Small intestine (tissue), 16 donors: ENCODE measurements at places on chromosomes 13 and 19. TPM values are rescaled to one million over a fixed set of nuclear protein-coding genes. Genes with fewer than 3 reads are reported as not detected.

DNA sequence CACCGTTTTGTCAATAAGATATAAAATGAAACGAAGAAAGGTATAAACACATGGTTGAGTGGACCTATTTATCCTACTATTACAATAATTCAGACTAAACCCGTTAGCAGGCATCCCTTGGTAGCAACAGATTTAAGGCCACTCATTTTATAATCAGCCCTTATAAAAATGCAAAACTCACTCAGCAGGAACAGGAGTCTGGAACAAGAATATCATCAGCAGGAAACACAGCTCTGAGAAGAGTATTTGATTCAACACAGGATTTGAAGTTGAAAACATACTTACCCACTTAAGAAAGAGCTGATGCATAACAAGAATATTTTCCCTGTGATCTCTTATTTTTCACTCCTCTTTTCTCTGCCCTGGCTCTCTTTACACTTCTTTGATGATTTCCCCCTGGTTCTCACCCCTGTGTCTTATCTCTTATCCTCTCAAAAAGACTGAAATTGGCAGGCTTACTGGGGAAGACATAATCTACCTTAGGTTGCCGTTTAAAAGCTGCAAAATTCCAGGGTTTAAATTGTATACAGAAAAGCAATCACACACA, 1722.7 kb downstream of the SLITRK5 start:
- DNase-seq, result no peak
- H3K27me3 ChIP-seq, result no peaks in the 10 kb centered on the region
- H3K27ac ChIP-seq, result no peak overlapping the region
- no peaks in the 10 kb centered on the region for H3K4me1 ChIP-seq

- no peaks in the 10 kb centered on the region for H3K27me3 ChIP-seq
- no peak overlapping the region for H3K4me3 ChIP-seq
- peaks cover 2% of the 10 kb centered on the region for H3K4me1 ChIP-seq
- no peak for DNase-seq
- no peak overlapping the region for H3K27ac ChIP-seq
- no peaks in the 10 kb centered on the region for H3K36me3 ChIP-seq
Measured at GRCh38 chr13:73242515-73243015, 183.8 kb downstream of the KLF5 start.

The ZNF93 gene
- polyA plus RNA-seq, result 1.1 TPM

The SPART gene
- 11.1 TPM for polyA plus RNA-seq

DNA sequence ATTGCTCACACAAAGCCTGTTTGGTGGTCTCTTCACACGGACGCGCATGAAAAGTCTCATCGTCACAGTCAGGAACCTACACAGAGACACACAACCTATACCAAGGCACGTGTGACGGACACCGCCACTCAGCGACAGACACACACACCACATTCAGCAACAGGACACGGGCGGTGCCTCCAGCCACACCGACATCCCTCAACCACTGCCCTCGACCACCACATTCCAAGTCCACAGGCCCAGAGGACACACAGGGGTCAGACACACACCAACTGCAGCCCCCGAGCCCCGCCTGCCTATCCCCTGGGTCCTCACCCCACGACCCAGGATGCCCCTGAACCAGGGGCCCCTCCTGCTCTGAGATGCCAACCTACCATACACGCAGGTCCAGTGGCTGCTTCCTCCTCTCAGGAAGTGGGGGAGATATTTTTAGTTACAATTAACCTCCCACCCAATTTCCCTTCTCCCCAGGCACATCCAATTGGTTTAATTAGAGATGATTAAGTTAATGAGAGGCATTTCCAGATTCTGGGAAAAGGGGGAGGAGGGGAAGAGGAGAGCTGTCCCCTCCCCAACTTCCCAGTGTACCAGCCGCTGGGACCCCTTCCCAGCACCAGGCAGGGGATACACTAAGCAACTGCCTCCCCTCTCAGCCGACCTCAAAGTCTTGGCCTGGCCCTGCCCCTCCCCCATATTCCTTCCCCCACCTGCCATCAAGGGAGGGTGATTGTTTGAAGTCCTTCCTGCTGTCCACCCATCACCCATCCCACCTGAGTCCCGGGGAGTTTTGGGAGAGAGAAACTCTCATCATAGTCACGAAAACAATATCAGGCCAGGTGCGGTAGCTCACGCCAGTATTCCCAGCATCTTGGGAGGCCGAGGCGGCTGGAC, 20.4 kb downstream of the MEIS3 start:
- H3K4me3 ChIP-seq, result no peak overlapping the region
- no peak for DNase-seq
- H3K36me3 ChIP-seq, result no peaks in the 10 kb centered on the region
- H3K27ac ChIP-seq, result no peak overlapping the region
- no peaks in the 10 kb centered on the region for H3K27me3 ChIP-seq
- H3K4me1 ChIP-seq, result no peaks in the 10 kb centered on the region

- H3K36me3 ChIP-seq, result no peaks in the 10 kb centered on the region
- no peaks in the 10 kb centered on the region for H3K27me3 ChIP-seq
- no peak overlapping the region for H3K27ac ChIP-seq
- H3K4me3 ChIP-seq, result no peak overlapping the region
- H3K4me1 ChIP-seq, result peaks cover 10% of the 10 kb centered on the region
- DNase-seq, result no peak
Measured at GRCh38 chr13:31891472-31891871, 140.1 kb upstream of the FRY start.

DNA sequence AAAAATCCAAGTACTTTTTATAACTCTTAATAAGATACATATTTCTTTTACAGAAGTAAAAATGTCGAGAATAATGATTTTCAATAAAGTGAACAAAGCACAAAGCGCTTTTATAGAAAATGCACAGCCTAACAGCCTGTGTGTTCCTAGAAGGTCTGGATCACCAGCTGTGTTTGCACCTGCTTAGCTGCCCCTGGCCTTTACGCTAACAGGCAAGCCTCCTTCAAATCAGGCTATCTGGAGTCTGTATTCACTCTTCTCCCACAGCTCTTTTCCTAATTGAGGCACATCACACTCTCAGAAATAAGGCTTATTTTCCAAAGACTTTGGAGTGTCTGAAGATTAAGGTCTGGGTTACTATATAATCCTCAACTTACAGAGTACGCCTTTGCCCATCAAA, 183.1 kb downstream of the LHFPL6 start:
- no peak for DNase-seq
- no peak overlapping the region for H3K4me3 ChIP-seq
- no peaks in the 10 kb centered on the region for H3K27me3 ChIP-seq
- H3K36me3 ChIP-seq, result no peaks in the 10 kb centered on the region
- H3K27ac ChIP-seq, result no peak overlapping the region

The KLK1 gene
- polyA plus RNA-seq, result 14.1 TPM

The C19orf85 gene
- not detected for polyA plus RNA-seq

DNA sequence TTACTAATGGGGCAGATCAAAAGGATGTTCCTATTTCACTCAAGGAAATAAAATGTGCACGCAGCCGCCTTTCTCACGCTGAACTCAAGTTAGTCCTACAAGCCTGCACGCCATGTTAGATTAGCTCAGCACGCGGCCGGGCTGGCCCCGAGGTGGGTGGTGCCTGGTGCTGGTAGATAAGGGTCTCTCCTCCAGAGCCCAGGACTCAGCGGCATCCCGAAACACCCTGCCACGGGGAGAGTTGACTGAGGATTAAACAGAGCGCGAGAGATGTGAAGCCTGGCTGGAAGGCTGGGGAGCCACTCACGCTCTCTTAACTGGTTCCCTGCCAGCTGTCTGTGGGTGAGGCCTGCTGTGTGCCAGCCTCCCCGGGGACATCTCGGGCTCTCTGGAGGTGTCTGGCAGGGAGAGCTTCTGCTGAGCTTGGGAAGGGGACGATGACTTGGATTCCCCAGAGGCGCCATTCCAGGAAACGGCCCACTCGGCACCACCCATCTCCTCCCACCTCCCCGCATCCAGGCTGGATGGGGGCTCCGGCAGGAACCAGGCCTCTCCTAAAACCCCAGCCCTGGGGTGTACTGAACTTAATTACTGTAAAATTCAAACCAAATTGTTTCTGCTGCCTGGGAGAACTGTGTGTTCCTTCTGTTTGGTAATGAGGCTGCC, 122.2 kb downstream of the KDM4B start:
- H3K27me3 ChIP-seq, result no peaks in the 10 kb centered on the region
- no peak for DNase-seq
- H3K36me3 ChIP-seq, result no peaks in the 10 kb centered on the region
- no peaks in the 10 kb centered on the region for H3K4me1 ChIP-seq
- peak overlapping the region; percentile 38 for H3K27ac ChIP-seq

GRCh38 chr19:33552928-33553279, 31.3 kb upstream of the PEPD start:
- H3K27me3 ChIP-seq, result no peaks in the 10 kb centered on the region
- H3K4me1 ChIP-seq, result no peaks in the 10 kb centered on the region

GRCh38 chr13:95236774-95237173, 64.5 kb downstream of the ABCC4 start:
- H3K27me3 ChIP-seq, result no peaks in the 10 kb centered on the region
- H3K27ac ChIP-seq, result no peak overlapping the region
- no peaks in the 10 kb centered on the region for H3K4me1 ChIP-seq
- H3K4me3 ChIP-seq, result no peak overlapping the region
- H3K36me3 ChIP-seq, result no peaks in the 10 kb centered on the region
